ENCODE measurements at places on chromosomes 16 and 17.

DNA sequence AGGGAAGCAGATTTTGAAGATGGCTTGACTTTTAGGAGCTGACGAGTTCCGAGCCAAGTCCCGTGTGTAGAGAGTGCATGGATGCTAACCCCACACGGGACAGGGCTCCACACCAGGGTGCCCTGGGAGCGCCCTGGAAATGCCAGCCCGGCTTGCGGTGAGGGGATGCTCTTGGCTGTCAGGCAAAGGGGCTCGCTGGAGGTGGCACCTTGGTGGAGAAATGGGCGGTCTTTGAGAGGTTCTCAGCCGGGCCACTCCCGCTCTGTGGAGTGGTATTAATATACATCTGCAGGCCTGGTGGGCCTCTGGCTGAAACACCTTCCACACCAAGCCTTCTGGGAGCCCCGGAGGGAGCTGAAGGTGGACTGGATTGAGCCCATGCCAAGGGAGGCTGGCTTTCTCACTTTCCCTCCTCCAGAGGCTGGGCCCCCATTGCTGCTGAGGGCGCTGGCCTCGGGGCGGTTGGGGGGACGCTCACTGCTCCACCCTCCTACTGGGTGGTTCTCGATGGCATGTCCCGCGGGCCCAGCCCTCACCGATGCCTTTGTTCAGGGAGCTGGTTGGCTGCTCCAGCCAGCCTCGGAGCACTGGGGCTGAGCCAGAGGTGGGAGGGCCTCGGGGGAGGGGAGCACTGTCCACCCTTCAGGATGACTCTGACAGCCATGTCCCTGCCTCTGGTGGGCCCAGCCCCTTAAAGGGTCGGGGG is 210.3 kb downstream of the NTN1 start:
- DNase-seq: no peak

GRCh38 chr17:49445591-49445990 is 30.9 kb upstream of the PHB1 start:
- no peak for DNase-seq

DNA sequence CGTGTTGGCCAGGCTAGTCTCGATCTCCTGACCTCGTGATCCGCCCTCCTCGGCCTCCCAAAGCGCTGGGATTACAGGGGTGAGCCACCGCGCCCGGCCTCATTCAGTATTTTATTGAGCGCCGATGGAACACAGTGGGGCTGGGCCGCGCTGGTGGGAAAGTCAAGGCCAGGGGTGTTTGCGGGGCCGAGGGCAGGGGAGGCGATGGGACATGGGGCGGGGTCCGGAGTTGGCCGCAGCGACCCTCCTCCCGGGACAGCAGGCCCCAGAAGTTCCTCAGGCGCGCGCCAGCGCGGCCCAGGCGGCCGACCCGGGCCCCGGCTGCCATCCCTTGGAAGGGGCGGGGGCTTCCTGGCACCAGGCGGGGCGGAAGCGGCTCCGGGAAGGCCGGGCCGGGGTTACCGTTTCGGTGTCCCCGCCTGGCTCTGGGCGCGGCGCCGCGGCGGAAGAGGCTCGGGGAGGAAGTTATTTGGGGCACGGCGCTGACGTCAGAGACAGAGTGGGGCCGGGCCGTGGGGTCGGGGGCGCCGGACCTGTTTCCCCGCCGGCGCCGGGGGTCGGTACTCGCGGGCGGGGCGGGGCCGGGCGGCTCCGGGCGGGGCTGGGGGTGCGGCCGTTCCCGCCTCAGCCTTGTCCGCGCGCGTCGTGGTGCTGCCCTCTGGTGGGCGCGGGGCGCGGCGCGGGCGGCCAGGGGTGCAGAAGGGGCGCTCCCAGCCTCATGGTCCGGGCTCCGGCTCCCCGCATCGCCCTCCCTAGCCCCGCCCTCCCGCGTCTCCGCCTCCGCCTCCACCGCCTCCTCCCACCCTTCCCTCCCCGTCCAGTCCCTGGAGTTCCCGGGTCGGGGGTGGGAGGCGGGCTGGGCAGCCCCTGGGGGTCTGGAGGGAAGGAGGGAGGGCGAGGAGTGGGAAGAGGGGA is 952 bp upstream of the PRSS27 start:
- DNase-seq: peak; percentile 83

DNA sequence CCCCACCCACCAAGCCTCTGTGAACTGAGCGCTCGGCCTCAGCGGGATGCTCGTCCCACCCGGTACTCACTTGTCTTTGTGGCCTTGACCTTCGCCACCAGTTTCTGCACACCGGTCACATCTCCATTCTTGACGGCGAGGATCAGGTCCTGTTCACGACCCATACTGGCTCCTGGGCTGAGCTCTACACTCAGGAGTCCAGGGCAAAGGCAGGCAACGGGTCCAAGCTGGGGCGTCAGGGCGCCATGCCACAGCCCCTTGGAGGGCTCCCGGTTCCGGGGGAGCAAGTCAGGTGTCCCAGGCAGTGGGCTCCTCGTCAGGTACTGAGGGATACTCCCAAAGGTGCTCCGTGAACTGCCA is 1.7 kb downstream of the CASKIN2 start:
- DNase-seq: no peak

- no peak for DNase-seq
Observed at GRCh38 chr17:36212966-36213365, 2.1 kb downstream of the CCL4L2 start.

DNA sequence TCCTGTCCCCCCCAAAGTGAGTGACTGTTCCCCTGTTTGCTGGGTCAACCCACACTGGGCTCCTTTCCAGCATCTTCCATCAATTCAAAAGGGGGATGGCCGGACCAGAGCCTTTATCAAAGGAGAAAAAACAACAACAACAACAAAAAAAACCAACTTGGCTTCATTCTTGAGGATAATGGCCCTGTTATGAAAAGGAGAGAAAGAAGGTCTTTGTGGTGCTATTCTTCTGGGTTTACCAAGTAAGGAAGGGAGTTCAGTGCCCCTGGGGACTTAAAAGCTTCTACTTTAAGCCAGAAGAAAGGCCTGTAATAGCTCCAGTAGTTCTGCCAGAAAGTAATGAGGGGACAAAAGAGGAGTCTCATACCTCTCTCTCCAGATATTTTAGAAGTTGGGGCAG is 71.5 kb downstream of the RGS9 start:
- DNase-seq: no peak

- DNase-seq: peak; percentile 49
Observed at GRCh38 chr16:66081775-66082366, 284.6 kb upstream of the CDH5 start.

- no peak for DNase-seq
Observed at GRCh38 chr17:12097326-12097725, 76.6 kb downstream of the MAP2K4 start.

DNA sequence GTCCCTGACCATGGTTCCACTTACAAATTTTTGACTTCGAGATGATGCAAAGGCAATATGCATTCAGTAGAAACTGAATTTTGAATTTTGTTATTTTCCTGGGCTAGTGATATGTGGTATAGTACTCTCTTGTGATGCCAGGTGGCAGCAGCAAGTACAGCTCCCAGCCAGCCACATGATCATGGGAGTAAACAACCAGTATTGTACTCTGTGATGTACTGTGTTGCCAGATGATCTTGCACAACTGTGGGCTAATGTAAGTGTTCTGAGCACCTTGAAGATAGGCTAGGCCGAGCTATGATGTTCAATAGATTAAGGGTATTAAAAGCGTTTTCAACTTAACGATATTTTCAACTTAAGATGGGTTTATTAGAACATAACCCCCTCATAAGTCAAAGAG is 250.8 kb downstream of the STX8 start:
- DNase-seq: no peak

- DNase-seq: no peak
Observed at GRCh38 chr16:8957063-8957397, 6.7 kb downstream of the USP7 start.

- no peak for DNase-seq
Observed at GRCh38 chr17:3896108-3896967, 3.5 kb upstream of the CAMKK1 start.

GRCh38 chr16:12425134-12425941 is 378.3 kb downstream of the CPPED1 start:
- DNase-seq: no peak

- peak; percentile 21 for DNase-seq
Observed at GRCh38 chr16:16083421-16084156, 134.2 kb downstream of the ABCC1 start.

DNA sequence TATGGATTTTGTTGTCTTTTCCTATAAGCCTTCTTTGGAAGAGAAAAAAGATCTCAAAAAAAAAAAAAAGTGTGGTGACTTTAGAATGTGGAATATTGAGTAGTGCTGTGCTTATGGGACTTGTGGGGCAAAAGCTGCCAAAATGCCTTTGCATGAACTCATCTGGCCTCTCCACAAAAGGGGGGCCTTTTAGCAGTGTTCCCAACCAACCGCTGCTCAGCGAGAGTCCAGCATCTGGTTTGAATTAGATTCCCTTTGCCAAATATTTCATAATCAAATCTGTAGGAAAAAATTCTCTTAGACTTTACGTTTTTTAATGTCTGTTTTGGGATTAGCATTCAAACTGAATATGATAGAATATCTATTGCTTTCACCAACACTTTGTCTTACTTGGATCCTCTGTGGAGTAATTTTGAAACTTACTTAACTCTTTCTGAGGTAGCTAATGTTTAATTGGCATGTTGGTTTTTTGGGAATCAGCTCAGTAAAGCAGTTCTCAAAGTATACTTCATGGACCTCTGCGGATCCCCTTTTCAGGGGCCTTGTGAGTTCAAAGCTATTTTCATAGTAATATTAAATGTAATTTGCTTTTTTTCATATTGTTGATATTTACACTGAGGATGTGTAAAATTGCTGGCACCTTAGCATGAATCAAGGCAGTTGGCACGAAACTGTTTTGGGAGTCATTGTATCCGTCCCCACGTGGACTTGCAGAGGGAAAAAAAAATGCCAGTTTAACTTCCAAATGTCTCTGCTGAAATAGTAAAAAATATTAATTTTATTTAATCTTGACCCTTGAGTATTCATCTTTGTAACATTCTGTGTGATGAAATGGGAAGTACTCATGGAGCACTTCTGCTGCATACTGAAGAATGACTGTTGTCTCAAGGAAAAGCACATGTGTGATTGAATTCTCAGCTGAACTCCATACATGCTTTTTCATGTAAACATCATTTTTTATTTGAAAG is 34.7 kb upstream of the VPS4A start:
- DNase-seq: peak; percentile 95

All from astrocyte of the spinal cord (primary cell).